ENCODE measurements at places on chromosomes 1 and 21.
A peak's percentile ranks its signal among the peaks of the same experiment; 100 is the strongest.

DNA sequence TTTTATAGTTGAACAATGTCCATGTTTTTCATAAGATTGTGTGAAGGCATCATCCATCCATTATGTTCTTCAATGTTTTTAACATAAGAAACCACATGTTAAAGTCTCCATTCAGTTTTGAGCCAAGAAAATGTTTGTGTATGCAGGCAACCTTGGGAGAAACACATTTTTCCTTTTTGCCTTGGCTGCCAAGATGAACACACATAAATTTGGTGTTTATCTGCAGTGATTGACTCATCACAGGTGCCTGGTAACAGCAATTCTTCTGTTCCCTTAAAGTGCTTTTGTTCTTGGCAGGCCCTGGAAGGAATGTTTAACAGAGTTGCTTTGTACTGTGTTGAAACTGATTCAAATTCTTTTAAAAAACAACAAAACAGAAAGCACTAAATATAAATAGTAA, 709.9 kb upstream of the ADGRL4 start:
- DNase-seq, result no peak

DNA sequence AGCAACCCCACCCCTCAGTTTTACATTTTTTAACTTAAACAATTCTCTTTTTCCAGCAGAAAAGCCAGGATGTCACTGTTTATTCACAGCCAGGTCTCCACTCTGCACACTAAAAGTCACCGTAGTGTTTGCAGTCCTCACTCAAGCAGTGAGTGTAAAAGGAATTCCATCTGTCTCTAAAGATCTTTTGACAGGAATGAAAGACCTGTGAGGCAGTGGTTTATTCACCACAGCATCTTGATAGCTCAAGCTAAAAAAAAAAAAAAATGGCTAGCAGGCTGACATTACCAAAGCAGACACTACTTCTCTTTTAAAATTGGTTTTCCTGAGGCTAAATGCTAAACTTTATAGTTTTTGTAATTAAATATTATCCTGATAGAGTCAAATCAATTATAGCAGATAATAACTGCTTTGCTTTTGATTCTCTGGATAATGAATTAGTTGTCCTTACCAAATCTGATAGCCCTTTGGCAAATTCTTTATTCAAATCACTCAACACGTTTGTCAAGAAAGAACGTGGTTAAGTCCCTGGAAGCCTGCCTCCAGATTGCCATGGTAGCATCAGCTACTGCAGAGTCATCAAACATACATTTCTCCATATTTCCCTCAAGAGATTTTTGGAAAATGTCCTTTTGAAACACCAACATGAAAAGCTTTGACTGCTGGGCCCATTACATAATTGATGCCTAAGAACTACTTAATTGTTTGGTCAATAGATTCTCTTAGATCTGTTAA, 22.2 kb upstream of the SLC5A9 start:
- peak; percentile 10 for DNase-seq

- DNase-seq, result no peak
Observed at GRCh38 chr1:7401814-7402547, 369.1 kb upstream of the VAMP3 start.

GRCh38 chr21:41585199-41585994, 77.4 kb upstream of the TMPRSS2 start:
- DNase-seq, result no peak

- DNase-seq, result no peak
Observed at GRCh38 chr1:91805311-91805801, 80.6 kb downstream of the TGFBR3 start.

DNA sequence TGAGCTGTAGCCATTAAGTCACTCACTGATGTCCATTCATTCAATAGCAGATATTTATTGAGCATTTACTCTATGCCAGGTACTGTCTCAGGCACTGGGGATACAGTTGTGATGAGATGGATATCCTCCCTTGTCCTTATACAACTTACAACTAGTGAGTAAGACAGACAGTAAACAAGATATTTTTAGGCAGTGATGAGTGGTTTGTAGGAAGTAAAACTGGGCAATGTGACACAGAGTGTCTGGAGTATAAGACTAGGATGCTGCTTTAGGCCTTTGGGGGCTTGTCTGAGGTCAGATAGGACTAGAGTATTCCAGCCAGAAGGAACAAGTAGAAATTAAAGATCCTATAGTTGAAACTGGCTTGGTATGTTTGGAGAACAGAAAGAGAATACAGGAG, 41.4 kb downstream of the NOS1AP start:
- DNase-seq, result no peak

- no peak for DNase-seq
Observed at GRCh38 chr1:30117685-30118084, 605.7 kb downstream of the MATN1 start.

DNA sequence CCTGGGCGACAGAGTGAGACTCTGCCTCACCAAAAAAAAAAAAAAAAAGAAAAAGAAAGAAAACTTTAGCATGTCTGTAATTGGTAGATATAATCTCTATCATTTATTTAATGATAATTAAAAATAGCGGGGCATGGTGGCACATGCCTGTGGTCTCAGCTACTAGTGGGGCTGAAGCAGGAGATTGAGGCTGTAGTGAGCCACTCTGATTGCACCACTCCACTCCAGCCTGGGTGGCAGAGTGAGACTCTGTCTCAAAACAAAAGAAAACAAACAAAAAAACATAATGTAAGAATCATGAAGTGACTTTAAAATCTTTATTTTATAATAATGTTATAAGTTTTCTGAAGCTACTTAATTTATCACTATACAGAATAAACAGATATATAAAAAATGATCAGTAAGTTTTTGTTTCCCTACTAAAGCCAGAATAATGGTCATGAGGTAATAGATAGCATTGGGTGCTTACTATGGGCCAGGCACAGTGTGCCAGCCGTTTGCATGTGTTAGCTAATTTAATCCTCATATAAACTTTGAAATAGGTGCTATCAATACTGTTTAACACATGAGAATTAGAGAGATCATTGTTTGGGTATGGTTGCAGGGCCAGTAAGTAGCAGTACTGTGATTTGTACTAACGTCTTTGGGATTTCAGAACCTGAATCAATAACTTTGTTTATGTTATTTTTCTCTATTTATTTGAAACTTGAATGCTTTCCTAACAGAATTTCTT, 23.8 kb downstream of the CLIC4 start:
- DNase-seq, result no peak
